ENCODE measurements at places on chromosomes 6 and 20.

- peak; percentile 25 for DNase-seq
These were observed 258 bp downstream of the PHF10 start for GRCh38 chr6:169723991-169724493.

DNA sequence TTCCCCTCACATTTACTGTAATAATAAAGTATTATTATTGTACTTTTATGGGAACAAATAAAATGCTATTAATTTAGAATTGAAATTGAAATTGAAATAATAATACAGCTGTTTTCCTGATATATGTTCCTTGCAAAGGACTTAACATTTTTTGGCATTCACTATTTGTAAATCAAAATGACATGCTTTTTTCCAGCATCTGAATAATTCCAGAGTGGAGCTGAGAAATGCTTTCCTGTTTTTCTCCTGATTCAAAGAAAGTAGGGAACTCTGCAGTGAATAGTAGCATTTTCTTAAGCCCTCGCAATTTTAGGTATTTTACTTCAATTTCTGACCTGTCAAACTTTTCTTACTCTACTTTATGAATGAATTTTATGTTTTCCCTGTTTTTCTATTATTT lies 72.1 kb downstream of the PHACTR2 start:
- no peak for DNase-seq

DNA sequence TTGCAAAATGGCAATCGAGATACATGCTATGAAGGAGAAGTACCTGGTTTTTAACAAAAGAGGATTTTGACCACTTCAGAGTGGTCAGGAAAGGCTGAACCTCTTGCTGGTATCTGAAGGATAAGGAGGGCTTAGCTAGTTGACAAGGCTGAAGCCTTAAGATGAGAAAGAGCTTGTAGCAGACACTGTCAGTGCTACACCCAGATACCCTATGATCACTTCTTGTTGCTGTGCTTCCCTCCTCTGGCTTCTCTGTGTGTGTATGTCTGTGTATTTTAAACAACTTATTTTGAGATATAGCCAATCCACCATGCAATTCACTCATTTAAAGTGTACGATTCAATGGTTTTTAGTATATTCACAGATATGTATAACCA lies 38.9 kb upstream of the TGM2 start:
- no peak for DNase-seq

GRCh38 chr6:165729307-165729936 lies 66.4 kb upstream of the PDE10A start:
- DNase-seq, result peak; percentile 13

DNA sequence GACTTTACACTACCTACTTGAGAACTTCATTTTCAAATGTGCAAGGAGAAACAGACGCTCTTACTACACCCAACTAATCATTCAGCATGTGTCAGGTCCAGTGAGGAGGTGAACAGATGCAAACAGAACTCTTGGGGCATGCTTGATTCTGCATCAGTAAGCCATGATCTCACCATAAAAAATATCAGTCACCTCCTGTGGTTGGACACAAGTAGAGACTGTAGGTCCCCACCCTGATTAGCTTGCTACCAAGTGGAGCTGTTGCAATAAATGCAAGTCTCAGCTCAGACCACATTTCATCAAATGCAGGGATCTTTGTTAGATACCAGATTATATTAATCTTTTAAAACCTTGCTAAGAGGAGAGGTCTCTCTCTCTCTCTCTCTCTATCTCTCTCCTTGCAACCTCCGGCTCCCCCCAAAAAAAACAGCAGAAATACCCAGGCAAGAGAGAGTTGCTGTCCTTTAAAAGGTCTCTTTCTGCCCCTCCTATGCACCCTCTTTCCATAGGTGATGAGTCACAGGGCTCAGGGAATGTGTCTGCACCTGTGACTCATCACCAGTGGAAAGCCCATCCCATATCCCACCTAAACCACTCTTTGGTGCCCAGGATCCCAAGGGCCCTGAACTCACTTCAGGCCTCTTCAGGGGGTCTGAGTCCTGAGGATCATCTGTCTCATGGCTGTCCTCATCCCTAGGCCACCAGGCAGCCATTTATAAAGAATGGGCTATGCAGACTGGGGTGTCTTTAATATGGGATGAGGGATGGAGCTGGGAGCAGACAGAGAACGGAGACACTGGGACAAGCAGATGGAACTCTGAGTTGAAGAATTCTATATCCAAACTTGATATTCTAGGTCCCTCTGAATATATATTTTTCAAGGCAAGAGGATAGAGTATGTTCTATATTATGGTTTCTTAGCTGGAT lies 154.5 kb downstream of the QRSL1 start:
- no peak for DNase-seq

DNA sequence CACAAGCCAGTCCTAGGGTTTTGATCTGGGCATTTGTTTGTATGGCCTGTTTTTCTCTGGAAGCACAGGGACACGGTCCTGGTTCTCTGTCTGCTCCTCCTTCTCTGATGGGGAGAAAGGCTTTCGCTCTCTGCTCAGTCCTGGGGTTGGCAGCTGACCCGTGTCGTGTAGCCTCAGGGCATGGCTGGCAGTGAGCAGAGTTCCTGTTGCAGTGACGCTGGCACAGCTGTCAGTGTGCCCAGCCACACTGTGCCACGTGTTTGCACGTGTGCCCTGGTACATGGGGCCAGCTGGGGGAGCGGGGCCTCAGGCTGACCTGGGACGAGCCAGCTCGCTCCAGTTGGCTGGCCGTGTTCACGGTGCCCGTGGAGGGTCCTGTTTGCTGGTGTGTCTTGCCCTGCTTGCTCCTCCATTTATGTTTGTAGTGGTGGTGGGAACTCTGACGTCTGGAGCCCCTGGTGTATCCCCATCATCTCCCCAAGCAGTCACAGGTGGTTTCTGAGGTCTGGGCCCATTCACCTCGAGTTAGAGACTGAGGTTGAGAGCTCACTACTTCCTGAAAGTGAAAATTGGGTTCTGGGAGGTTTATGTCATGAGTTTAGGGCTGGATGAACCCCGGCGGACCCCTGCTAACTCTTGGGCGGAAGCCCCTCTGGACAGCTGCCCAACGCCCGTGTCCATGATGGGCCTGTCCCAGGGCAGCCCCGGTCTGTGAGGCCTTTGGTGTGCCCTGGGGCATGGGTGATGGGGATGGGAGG lies 10.2 kb upstream of the DNAJC5 start:
- no peak for DNase-seq

DNA sequence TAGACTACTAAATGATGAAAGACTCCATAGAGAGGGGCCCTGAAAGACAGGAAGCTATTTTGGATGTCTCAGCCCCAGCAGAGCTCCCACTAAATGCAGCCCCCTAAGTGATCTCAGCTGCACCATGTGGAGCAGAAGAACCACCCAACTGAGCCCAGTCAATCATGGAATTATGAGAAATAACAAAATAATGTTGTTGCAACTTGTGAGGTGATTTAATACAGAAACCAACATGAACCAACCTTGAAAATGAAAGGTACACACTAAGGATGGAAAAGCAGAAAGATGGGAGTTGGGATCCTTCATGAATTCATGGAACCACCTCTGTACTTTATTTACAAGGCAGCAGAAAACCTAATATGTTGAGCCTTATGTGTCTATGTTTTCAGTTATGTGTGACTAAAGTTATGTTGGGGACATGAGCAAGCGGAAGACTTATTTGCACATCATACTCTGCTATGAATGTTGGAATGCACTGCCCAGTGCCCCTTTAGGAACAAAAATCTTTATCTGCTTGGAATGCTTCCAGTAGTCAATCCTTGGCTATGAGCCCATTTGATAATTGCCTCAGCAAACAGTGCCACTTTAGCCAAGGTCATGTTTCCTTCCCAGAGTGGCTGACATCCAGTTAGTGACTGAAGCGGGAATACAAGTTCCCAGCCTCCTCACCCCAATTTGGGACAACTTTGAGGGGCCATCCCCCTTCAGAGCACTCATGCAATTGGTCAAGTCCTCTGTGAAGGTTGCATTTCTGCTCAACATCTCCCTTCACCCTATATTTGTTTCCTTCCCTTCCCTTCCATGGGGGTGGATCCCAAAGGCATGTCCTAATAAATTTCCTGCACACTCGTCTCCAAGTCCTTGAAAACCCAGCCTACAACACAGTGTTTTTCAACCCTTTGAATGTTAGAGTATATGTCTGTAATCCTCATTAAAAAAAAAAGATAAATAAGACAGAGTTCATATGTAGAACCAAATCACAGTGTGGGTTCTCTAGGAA lies 18.4 kb downstream of the TP53RK start:
- DNase-seq, result no peak

DNA sequence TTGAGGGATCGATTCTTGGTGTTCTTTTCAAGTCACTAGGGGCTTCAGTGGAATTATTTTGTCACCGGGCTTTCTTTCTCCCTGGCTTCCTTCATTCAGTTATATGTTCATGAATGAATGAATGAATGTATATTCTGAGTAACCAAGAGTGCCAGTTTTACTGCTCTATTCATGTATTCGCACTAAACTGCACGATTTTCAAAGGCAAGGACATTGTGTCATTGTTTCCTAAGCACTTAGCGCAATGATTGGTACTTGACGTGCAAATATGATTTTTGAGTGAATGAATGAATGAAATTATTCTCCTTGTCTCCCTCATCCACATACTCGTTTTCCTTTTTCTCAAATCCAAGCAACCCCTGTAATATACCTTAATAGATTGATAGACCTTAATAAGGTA lies 822 bp downstream of the AFG1L start:
- no peak for DNase-seq

- no peak for DNase-seq
These were observed 165.4 kb downstream of the DST start for GRCh38 chr6:56477241-56477640.

GRCh38 chr6:11944111-11944510 lies 68.0 kb upstream of the HIVEP1 start:
- no peak for DNase-seq

- DNase-seq, result peak; percentile 95
These were observed at the start of gene RALY for GRCh38 chr20:33993576-33994221. Gene RALY, plus strand, starts transcription at chr20:33993911. Its CDS starts 78,164 bp downstream, at chr20:34072075.

DNA sequence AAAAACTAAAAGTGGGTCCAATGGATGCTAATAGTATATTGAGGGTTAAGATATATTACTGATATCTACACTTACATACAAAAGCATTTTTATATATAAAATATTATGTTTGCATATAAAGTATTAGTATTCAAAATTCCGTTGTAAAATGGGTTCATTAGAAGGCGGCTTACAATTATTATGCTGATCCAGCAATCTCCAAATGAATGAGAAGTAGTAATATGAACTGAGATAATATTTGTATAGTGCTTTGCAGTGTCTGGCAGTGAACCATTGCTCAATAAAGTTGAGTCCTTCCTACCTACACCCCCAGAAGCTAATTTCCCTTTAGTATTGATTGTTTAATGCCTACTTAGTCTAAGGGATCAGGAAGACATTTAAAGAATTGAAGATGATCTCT lies 146.2 kb downstream of the UST start:
- DNase-seq, result no peak

DNA sequence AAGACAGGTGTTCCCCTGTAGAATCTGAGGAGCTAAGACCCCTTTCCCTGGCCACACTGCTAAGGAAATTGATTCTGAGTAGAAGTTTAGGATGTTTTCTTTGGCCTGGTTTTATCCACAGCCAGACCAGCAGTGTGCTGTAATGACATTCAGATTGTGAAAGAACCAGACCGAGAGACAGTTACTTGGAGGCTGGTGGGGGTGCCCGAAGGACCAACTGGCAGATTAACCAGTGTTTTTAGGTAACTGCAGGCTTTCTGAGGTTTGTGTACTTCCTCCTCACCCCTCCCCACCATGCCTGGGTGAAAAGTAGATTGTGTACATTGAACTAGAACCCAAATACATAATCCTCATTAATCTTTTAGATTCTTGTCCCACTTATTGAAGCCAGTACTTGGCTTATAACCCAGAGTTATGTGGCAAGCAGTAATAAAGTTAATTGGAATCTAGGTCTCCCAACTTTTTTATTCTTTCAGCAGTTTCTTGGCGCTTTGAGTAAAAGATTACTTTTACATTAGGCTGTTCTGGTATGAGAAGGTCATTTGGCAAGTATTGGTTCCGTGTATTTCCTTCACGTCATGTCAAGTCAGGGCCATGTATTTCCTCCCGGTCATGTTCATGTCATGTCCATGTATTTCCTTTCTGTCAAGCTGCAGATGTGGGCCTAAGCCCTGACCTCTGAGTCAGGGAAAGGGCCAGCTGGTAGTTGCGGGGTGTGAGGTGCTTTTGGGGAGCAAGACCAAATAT lies 93.7 kb downstream of the TCP11 start:
- DNase-seq, result no peak

DNA sequence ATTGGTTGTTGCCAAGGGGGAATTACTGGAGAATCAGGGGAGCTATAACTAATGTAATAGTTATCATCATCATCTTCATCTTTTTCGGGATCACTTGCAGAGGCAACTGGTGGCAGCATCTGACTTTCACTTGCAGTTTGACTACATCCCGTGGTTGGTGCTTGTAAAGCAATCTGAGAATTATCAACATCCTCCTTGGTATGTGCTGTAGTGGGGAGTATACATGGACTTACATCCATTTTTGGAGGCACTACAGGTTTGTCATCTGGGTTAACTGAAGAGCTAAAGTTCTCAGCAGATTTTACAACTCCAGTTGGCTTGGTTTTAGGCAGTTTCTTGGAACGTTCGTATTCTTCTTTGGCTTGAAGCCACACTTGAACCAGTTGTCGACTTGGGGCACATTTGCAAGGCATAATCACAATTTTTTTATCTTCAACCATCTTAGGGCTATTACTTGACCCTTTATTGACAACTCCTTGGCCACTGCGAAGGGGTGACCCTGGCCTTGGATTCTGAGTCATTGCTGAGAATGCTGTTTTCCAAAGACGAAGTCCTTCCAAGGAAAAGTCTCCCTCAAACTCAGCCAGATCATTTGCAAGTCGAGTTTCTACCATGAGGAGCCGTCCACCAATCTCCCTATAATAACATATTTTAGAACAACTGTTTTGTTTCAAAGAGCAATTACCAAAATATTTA lies 115.5 kb downstream of the REV3L start:
- DNase-seq, result no peak

GRCh38 chr20:44111712-44112335 lies 75.2 kb downstream of the JPH2 start:
- DNase-seq, result no peak

GRCh38 chr6:25954756-25955155 lies 7.8 kb upstream of the TRIM38 start:
- no peak for DNase-seq

GRCh38 chr6:107102414-107102805 lies 12.9 kb downstream of the BEND3 start:
- no peak for DNase-seq

GRCh38 chr20:63082308-63082938 lies 75.7 kb upstream of the BHLHE23 start:
- no peak for DNase-seq

- DNase-seq, result peak; percentile 40
These were observed 175.8 kb upstream of the GGTLC1 start for GRCh38 chr20:24164360-24164759.

- no peak for DNase-seq
These were observed 88.3 kb downstream of the CD24 start for GRCh38 chr6:106886081-106886843.

DNA sequence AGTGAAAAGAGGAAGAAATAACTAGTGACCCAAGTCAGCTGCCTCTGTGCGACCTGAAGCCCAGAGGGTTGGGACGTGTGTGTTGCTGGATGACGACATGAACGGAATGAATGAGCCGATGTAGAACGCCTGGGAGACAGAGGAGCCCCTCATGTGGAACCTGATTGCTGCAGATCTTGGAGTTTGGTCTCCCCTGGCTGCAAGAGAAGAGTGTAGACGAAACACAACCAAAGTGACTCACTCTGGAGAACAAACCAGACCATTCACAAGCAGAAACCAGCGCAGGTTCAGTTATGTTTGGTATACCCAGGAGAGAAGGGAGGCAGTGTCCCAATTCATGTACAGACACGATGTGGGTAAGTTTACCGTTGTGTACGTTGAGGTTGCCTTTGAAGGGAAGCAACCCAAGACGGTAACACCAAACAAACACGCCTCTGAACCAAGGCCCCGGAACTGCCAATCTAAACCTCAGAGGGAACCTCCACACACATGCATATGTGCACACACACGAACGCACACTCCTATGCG lies 265.9 kb downstream of the BMP7 start:
- DNase-seq, result no peak

All from activated gamma-delta T cell treated with Interleukin-2 at 50 U/mL for 16 hours (primary cell).